ENCODE measurements at places on chromosomes 16 and 17.

GRCh38 chr16:20214401-20214800 is 112.9 kb downstream of the GP2 start:
- no peak for DNase-seq

GRCh38 chr16:17027488-17028129 is 443.2 kb downstream of the XYLT1 start:
- no peak for DNase-seq

GRCh38 chr16:71762186-71762585 is 37.7 kb upstream of the PHLPP2 start:
- DNase-seq: no peak

GRCh38 chr17:9242497-9242881 is 221.2 kb downstream of the NTN1 start:
- no peak for DNase-seq

Measured in activated naive CD4-positive, alpha-beta T cell treated with Interleukin-2 at 50 U/mL for 16 hours (primary cell).